ENCODE measurements at places on chromosomes 6 and 20.

DNA sequence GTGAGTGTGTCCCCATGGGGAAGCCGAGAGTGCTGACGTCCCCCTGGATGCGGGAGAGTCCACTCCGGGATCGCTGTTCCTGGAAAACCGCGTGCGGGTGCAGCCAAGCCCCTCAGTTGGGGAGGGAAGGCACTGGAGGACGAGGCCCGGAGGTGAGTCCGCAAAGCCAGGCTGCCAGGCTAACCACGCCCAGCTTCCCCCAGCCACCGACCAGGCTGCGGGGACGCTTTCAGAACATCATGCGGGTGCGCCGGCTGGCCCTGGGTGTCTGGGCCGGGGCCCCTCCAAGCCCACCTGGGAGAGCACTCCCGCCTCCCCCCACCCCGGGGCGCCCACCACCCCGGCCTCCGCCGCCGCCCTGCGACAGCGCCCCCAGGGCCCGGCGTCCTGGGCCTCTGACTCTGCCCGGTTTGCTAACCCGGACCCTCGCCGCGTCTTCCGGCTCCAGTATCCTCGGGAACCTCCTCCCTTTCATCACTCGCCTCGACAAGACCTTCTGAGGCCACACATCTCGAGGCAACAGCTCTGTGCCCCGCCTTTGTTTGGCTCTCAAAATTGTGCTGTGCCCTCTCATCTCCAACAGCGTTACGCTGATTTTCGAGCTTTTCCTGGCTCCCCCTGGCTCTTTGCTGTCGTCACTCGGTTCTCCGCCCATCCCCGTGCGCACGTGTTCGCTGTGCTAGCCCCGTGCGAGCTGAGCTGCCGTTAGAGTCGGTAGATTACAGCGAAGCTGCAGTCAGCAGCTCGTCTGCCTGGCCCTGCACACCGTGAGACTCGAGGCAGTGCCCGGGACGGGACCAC is 47.1 kb upstream of the ENTPD6 start:
- no peak for DNase-seq

DNA sequence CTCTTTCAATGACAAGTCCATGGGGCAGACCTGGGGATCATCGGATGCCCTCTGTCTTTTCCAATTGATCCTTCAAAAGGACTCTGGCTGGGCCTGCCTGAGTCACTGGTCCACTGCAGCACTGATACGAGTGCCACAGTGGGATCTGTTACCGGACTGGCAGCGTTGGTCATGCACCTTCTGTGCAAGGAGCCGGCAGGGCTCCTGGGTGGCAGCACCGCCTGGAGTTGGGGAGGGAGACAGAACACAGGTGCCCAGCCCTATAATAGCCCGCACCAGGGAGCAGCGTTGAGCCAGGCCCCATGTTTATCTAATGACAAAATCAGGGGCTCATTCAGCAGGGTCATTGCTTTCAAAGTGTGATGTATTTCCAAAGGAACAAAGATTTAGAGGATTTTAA is 64.2 kb upstream of the NXT1 start:
- no peak for DNase-seq

GRCh38 chr20:11895861-11896387 is 21.8 kb upstream of the BTBD3 start:
- DNase-seq, result no peak

- DNase-seq, result no peak
These were observed 216.1 kb downstream of the LMBRD1 start for GRCh38 chr6:69580706-69581105.

GRCh38 chr20:45036044-45036755 is 64.7 kb downstream of the KCNS1 start:
- no peak for DNase-seq

DNA sequence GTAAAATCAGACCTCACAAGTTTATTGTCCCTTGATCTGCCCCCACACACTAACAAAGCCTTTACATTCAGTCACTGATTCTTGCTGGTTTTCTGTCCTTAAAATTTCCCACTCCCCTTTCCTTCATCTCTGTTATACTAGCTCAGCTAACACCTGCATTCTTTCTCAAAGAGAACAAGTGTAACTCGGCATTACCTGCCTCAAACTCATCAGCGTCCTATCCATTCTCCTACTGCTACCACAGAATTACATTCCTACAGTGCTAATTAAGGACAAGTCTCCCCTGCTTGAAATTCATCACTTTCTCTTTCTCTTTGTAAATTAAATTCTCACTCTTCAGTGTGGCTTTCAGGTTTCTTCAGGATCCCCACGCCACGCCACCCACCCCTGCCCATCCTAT is 773.2 kb downstream of the FRK start:
- DNase-seq, result no peak

DNA sequence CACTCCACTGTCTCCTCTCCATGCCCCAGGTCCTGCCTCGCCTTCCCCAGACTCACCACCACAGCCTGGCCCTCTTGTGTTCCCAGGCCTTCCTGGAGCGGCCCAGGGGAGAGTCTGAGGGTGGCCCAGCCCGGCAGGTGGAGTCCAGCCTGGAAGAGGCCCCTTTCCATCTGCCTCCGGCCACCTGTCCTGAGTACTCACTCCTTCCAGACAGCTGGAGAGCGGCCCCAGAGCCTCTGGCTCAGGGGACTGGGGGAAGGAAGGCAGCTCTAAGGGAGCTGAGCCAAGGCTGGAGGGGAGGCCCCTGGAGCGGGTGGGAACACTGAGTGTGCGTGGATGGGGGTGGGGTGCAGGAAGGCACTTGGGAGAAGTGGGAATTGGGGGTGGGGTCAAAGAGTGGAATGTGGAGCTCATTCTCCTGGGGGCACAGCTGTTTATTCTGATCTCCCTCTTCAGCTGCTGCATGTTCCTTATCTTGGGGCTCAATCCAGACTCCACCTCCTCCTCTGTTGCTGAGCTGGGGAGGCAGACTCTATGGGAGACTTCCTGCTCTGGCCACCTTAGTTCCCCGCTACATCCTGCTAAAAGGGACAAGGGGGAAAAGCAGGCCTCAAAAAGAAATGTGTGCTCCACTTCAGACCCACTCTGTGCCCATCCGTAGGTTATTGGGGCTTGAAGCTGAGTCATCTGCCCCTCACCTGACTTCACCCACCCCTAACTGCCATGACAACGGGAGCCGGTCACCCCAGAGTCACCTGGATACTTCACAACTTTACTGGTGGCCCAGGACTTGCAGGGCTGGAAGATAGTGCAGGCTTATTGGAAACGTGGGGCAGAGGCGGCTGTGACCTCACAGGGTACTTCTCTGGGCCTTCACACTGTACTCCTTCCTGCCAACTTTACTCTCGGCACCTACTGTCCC is 19.5 kb upstream of the TAF8 start:
- peak; percentile 74 for DNase-seq

DNA sequence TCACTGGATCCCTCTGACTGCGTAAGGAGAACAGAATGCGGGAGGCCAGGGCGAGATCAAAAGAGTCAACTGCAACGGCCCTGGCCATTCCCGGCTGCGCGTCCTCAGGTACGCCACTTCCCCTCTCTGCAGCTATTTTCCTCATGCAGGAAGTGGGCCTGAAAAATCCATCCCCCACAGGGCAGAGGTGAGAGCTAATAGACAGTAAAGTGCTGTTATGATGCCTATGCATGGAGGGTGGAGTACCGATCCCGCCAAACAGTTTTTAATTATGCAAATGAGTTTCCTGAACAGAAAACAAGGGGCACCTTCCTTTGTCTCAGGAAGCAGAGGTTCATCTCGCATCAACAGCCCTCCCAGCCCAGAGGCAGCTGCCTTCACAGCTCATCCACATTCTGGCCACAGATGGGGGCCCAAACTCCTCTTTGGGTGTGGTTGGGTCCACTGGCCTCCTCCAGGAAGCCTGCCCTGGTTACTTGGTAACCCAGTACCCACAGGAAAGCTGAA is 9.3 kb downstream of the PREX1 start:
- DNase-seq, result no peak

GRCh38 chr6:34531580-34532201 is 24.4 kb downstream of the SPDEF start:
- DNase-seq, result peak; percentile 35

DNA sequence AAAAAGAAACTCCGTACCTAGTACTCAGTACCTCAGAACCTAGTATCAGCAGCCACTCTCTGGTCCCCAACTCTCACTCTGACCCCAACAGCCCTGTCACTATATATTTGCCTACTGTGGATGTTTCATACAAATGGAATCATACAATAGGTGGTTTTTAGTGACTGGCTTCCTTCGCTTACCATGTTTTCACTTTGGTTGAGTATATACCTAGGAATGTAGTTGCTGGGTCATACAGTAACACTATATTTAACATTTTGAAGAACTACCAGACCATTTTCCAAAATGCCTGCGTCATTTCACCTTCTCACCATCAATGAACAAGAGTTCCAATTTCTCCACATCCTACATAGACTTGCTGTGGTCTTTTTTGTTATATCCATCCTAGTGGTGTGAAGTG is 283.2 kb downstream of the GMDS start:
- no peak for DNase-seq

DNA sequence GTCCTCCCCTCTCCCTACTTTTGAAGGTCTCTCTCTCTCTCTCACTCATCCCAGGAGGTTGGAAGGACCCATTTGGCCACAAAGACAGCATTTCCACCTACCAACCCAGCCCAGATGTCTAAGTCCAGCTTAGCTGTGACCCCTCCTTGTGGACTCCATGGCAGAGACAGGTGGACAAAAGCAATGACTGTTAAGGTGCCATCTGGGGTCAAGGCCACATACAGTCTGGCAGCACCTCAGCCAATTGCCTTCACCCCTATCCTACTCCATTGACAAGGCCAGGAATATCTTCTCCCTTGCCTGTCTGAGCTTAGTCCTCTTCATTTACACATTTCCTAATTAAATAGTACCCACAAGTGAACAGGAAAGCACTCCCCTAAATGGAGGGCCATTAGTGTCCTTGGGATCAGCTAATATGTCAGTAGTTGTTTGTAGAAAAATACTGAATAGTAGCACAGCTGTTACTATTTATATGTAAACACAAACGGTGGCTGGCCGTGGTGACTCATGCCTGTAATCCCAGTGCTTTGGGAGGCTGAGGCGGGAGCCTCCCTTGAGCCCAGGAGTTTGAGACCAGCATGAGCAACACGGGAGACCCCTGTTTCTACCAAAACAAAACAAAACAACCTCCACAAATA is 28.8 kb downstream of the GCM1 start:
- no peak for DNase-seq

GRCh38 chr6:137099689-137100403 is 55.1 kb upstream of the IL20RA start:
- DNase-seq, result no peak

GRCh38 chr6:121438869-121439268 is 3.4 kb downstream of the GJA1 start:
- no peak for DNase-seq

DNA sequence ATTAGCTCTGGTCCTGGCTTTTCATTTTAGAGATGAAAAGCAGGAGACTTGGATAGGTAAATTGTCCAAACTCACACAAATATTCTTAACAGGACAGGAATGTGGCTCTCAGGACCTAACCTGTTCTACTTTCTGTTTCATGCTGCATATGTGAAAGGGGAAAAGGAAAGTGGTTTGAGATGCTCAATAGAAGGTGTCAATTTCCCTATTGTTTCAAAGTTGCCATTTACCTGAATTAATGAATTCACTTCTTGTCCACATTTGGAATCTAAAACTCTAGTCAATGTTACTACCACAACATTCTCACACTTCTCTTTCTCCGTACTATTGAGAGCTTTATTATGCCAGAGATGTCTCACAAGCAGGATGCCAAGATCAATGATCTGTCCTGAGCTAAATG is 4.8 kb upstream of the EFHC1 start:
- no peak for DNase-seq

DNA sequence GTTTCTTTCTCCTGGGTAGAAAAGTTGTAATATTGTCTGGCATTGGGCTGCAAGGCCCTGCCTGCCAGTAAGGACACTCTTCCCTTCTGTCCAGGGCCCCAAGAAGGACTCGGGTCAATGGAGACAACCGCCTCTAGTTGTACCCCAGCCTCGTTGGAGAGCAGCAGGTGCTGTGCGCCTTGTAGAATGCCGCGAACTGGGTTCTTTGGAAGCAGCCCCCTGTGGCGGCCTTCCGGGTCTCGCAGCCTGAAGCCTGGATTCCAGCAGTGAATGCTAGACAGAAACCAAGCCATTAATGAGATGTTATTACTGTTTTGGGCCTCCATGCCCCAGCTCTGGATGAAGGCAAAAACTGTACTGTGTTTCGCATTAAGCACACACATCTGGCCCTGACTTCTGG is 37.0 kb downstream of the PLCG1 start:
- DNase-seq, result no peak

DNA sequence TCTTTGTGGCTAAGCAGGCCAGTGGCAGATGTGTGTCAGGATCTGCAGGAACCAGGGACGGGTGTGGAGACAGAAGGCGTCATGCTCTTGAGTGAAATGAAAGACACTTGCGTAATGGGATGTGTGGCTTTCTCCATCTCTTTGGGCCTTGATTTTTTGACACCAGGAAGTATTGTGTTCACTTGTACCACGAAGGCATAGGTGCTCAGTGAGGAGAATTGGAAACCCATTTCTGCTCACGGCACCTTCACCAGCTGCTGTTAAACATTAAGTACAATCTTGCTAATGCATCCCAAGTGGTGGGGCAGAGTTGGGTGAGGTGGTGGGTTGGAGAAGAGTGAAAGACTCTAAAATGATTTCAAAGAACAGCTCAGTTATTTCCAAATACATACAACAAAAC is 30.0 kb downstream of the GJA10 start:
- DNase-seq, result no peak
